ENCODE measurements at places on chromosomes 7 and 10. TPM values are rescaled to one million over a fixed set of nuclear protein-coding genes. Genes with fewer than 3 reads are reported as not detected.

- H3K27me3 ChIP-seq = no peaks in the 10 kb centered on the region
- no peak for DNase-seq
- H3K4me3 ChIP-seq = no peak overlapping the region
Observed at GRCh38 chr7:135206941-135207391, 4.4 kb downstream of the WDR91 start.

DNA sequence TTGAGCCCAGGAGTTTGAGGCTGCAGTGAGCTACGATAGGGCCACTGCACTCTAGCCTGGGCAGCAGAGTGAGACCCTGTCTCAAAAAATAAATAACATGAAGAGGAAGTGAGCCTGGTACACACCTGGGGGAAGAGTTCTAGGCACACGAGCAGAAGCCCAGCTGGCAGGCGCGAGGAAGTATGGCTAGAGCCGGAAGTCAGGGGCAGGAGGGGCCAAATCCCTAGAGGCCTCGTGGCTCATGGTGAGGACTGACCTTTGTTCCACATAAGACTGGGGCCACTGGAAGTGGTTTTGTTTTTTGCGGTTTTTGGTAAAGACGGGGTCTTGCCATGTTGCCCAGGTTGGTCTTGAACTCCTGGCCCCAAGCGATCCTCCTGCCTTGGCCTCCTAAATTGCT, 117.6 kb downstream of the HIP1 start:
- peak overlapping the region; percentile 69 for H3K27ac ChIP-seq
- peaks cover 98% of the 10 kb centered on the region for H3K4me1 ChIP-seq
- DNase-seq = no peak
- H3K36me3 ChIP-seq = no peaks in the 10 kb centered on the region
- no peak overlapping the region for H3K4me3 ChIP-seq

DNA sequence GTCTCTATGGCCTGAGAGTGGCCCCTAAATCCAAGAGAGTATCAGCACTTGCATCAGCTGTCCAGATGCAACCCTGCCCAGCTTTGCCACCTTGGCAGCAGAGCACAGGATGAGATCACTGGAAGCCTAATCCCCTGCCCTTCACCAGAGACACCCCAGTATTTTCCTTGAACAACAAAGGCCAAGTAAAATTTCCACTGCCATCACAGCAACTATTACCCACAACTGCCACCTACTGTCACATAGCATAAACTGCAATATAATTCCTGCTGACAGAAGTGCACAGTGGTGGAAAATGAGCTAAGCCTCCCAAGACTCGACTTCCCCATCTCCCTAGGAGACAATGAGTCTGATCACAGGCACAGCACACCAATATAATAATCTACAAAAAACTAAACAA, 462.8 kb upstream of the ZWINT start:
- DNase-seq = no peak
- no peak overlapping the region for H3K27ac ChIP-seq
- H3K27me3 ChIP-seq = no peaks in the 10 kb centered on the region
- H3K4me1 ChIP-seq = no peaks in the 10 kb centered on the region
- H3K36me3 ChIP-seq = no peaks in the 10 kb centered on the region
- H3K4me3 ChIP-seq = no peak overlapping the region

DNA sequence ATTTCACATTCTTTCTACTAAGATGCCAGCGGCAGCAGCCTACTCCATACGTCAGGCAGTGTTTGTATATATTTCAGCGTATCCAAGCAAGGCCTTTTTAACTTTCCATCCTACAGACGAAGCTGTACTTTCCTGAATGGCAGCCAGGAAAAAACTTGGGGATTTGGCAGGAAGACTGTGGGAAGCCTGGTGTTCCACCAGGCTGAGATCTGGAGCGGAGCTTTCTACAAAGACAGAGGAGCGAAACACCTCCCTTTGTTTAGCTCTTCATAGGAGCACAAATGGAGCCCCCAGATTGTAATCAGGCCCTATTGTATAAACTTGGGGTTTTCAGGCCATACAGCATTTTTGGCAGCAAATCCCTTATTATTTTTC, 143.8 kb downstream of the TES start:
- no peak overlapping the region for H3K4me3 ChIP-seq
- no peaks in the 10 kb centered on the region for H3K27me3 ChIP-seq
- DNase-seq = peak; percentile 44
- peaks cover 36% of the 10 kb centered on the region for H3K4me1 ChIP-seq
- peak overlapping the region; percentile 87 for H3K27ac ChIP-seq

DNA sequence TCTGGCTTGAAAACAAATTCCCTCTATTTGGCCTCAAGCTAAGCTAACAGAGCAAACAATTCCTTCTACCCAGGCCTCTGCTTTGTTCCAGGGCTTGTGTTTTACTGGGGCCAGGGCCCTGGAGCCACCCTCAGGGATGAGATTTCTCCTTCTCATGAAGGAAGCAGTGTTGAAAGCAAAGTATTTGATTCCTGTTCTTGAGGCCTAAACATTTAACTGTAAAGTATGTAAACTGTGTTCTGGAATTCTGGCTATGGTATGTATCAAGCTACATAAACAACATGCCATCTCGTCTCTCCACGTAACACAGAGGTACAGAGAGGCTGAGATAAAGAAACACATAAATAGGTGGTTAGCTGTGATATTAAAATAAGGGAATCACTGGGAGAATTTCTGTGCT, 81.8 kb downstream of the HERPUD2 start:
- no peak overlapping the region for H3K27ac ChIP-seq
- H3K4me3 ChIP-seq = no peak overlapping the region
- H3K4me1 ChIP-seq = no peaks in the 10 kb centered on the region
- no peaks in the 10 kb centered on the region for H3K27me3 ChIP-seq
- DNase-seq = no peak
- no peaks in the 10 kb centered on the region for H3K36me3 ChIP-seq

GRCh38 chr10:48904861-48905260, 34.8 kb downstream of the LRRC18 start:
- DNase-seq = no peak
- no peaks in the 10 kb centered on the region for H3K36me3 ChIP-seq
- no peak overlapping the region for H3K4me3 ChIP-seq

DNA sequence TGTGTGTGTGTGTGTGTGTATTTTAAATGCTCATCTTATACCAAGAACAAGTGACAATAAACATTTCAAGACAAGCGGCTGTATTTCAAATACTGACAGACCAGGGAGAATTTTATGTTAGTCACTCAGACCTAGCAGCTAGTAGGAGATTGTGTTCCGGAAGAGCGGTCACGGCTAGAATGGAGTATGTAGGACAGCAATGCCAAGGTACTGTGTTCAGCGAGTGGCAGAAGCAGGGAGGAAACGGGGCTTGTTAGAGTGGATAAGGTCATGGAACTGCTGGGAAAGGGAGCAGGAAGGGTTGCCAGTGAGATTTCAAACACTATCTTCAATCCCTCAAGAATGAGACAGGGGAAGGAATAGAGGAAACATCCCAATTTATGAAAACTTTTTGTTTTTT, 260.5 kb upstream of the PITRM1 start:
- no peak overlapping the region for H3K4me3 ChIP-seq
- no peaks in the 10 kb centered on the region for H3K4me1 ChIP-seq
- H3K27ac ChIP-seq = no peak overlapping the region

GRCh38 chr7:157978766-157979165, 608.9 kb downstream of the PTPRN2 start:
- H3K27me3 ChIP-seq = peaks cover 6% of the 10 kb centered on the region
- no peak for DNase-seq
- H3K36me3 ChIP-seq = no peaks in the 10 kb centered on the region
- H3K4me3 ChIP-seq = no peak overlapping the region
- no peak overlapping the region for H3K27ac ChIP-seq

DNA sequence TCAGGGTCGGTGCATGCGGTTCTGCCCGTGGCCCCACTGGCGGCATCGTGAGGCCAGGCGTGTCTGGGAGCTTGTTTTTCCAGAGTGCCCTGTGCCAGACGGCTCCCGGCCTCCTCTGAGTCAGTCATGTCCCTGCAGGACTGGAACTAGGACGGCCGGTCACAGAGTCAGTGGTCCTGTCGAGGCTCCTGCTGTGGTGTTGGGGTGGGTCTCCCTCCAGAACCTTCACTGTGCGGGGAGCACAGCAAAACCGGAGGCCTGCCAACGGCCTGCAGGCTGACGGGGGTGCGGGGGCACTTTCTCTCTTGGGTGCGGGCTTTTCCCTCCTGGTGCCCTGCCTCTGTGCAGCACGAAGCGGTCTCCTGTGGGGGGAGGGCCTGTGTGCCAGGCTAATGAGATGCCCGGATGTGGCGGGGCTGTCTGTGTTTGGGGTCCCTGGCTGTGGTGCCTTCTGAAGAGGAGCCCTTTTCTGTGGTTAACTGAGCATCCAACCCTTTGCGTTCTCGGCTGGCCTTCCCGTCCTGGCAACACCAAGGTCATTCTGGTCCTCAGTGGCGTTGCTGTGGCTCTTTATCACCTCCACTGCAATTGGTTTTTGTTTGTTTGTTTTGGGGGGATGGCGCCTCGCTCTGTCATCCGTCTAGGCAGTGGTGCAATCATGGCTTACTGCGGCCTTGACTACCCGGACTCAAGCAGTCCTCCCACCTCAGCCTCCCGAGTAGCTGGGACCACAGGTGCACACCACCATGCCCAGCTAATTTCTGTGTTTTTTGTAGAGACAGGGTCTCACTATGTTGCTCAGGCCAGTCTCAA, 8.0 kb downstream of the GET4 start:
- H3K36me3 ChIP-seq = peaks cover 42% of the 10 kb centered on the region
- no peaks in the 10 kb centered on the region for H3K27me3 ChIP-seq
- DNase-seq = peak; percentile 69
- H3K4me3 ChIP-seq = no peak overlapping the region
- H3K4me1 ChIP-seq = no peaks in the 10 kb centered on the region

GRCh38 chr10:95241533-95241932, 47.5 kb downstream of the ACSM6 start:
- no peak for DNase-seq
- no peak overlapping the region for H3K4me3 ChIP-seq
- H3K27me3 ChIP-seq = no peaks in the 10 kb centered on the region

- H3K36me3 ChIP-seq = no peaks in the 10 kb centered on the region
- no peak overlapping the region for H3K27ac ChIP-seq
- H3K4me3 ChIP-seq = no peak overlapping the region
- H3K27me3 ChIP-seq = no peaks in the 10 kb centered on the region
- DNase-seq = no peak
Observed at GRCh38 chr10:131418681-131419080, 107.2 kb upstream of the TCERG1L start.

GRCh38 chr10:114802177-114802576, 19.4 kb upstream of the FHIP2A start:
- no peaks in the 10 kb centered on the region for H3K27me3 ChIP-seq
- H3K4me3 ChIP-seq = no peak overlapping the region
- H3K4me1 ChIP-seq = no peaks in the 10 kb centered on the region
- no peak overlapping the region for H3K27ac ChIP-seq

DNA sequence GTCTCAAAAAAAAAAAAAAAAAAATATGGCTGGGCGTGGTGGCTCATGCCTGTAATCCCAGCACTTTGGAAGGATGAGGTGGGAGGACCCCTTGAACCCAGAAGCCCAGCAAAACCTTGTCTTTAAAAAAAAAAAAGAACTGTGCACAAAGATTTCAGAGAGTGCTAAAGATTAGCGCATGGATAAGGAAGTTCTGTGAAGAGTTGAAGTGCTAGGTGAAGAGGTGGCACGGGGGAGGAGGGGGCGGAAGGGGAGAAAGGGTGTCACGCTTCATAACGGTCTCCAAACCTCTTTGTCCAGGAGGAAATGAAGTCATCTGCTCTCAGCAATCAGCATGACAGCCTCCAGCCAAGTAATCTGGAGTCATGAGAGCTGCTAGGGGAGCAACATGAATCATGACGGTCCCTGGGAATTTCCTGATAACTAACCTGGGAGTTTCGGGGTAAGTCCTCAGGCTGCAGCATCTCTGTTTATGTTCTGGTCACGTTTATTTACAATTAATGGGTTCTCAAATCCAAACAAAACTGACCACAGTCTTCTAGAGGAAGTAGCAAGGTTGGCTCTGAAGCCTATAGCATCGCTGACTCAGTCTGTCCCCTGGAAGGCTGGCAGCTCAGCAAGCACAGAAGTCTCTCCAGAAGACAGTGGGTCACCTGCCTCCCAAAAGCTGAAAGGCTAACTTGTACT, 1.9 kb upstream of the PLAU start:
- no peak overlapping the region for H3K4me3 ChIP-seq
- H3K27me3 ChIP-seq = peaks cover 26% of the 10 kb centered on the region
- H3K36me3 ChIP-seq = no peaks in the 10 kb centered on the region
- peak overlapping the region; percentile 86 for H3K27ac ChIP-seq
- DNase-seq = no peak

DNA sequence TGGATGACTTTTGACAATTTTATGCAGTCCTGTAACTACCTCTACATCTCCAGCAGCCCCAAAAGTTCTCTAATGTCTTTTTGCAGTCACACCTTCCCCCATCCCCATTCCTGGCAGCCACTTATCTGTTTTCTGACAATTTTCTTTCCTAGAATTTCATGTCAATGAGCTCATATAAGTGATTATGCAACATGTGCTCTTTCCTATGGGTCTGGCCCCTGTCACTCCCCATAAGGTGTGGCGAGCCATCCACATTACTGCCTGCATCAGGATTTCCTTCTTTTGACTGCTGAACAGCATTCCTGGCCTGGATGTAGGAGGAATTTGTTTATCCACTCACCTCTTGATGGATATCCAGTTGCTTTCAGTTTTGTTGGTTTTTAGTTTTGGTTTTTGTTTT, 146.7 kb upstream of the MGMT start:
- H3K36me3 ChIP-seq = no peaks in the 10 kb centered on the region
- H3K4me1 ChIP-seq = no peaks in the 10 kb centered on the region
- H3K27ac ChIP-seq = no peak overlapping the region
- no peak for DNase-seq

GRCh38 chr7:123994449-123994848, 38.4 kb downstream of the TMEM229A start:
- H3K27me3 ChIP-seq = no peaks in the 10 kb centered on the region
- H3K36me3 ChIP-seq = no peaks in the 10 kb centered on the region
- DNase-seq = no peak
- no peaks in the 10 kb centered on the region for H3K4me1 ChIP-seq
- H3K27ac ChIP-seq = no peak overlapping the region
- no peak overlapping the region for H3K4me3 ChIP-seq

- no peaks in the 10 kb centered on the region for H3K27me3 ChIP-seq
- no peaks in the 10 kb centered on the region for H3K36me3 ChIP-seq
- peaks cover 19% of the 10 kb centered on the region for H3K4me1 ChIP-seq
- no peak overlapping the region for H3K27ac ChIP-seq
- DNase-seq = no peak
Observed at GRCh38 chr10:99921948-99922347, 87.8 kb downstream of the DNMBP start.

Gene AKR1C3
- 1.6 TPM for polyA plus RNA-seq

Gene HOXA4
- 34.5 TPM for polyA plus RNA-seq

Gene SYCE1
- polyA plus RNA-seq = 0.21 TPM

Gene MRC1
- 23.3 TPM for polyA plus RNA-seq

Gene RASA4B
- polyA plus RNA-seq = 5.1 TPM

Gene ZNF239
- 10.4 TPM for polyA plus RNA-seq

Gene SFTPA1
- 145 TPM for polyA plus RNA-seq

Gene THSD7A
- polyA plus RNA-seq = 15.0 TPM

Gene ZNF655
- polyA plus RNA-seq = 96.1 TPM

Gene HYAL4
- 0.07 TPM for polyA plus RNA-seq

Gene CAV2
- 90.3 TPM for polyA plus RNA-seq

Gene UTF1
- not detected for polyA plus RNA-seq

Gene APBB1IP
- polyA plus RNA-seq = 2.4 TPM
